Activated T-helper 2 cell treated with anti-CD3 and anti-CD28 coated beads, Interferon-gamma antibody, Interleukin-2, Interleukin-4, amounts not matched to agents 10 μg/mL and 5 μg/mL and 100 μg/mL, durations not matched to agents 14 hours and 24 hours and 36 hours (primary cell): ENCODE measurements at places on chromosomes 1 and 21. TPM values are rescaled to one million over a fixed set of nuclear protein-coding genes. Genes with fewer than 3 reads are reported as not detected.

Gene GOLT1A
- total RNA-seq = 0.21 TPM in 1 of 2 replicates, not detected in the other

Gene TMPRSS15
- not detected in 2 replicates for total RNA-seq

Gene NIBAN1
- 16.8 and 17.0 TPM in 2 replicates for total RNA-seq

Gene ADAMTSL4
- total RNA-seq = 2.7 and 2.9 TPM in 2 replicates

Gene C1orf56
- total RNA-seq = 2.0 and 2.2 TPM in 2 replicates

Gene NSL1
- 45.4 and 52.6 TPM in 2 replicates for total RNA-seq

Gene PDE9A
- 16.6 and 17.5 TPM in 2 replicates for total RNA-seq

Gene CTTNBP2NL
- total RNA-seq = 5.7 and 7.1 TPM in 2 replicates

Gene OR2T11
- total RNA-seq = not detected in 2 replicates

Gene GPR89A
- 28.9 and 30.0 TPM in 2 replicates for total RNA-seq

Gene TTC39A
- total RNA-seq = 0.41 and 0.44 TPM in 2 replicates

Gene ANKRD34A
- total RNA-seq = 4.1 TPM in 2 replicates

Gene UBE2U
- total RNA-seq = not detected in 2 replicates

Gene L1TD1
- not detected in 2 replicates for total RNA-seq

Gene BMP8B
- 1.8 and 1.9 TPM in 2 replicates for total RNA-seq

Gene CYP4X1
- total RNA-seq = not detected in 2 replicates

Gene SYT6
- total RNA-seq = not detected in 2 replicates

Gene TEKT2
- total RNA-seq = 0.18 and 0.21 TPM in 2 replicates

Gene ZSWIM5
- 0.14 and 0.21 TPM in 2 replicates for total RNA-seq

Gene ELAVL4
- not detected in 2 replicates for total RNA-seq

Gene ORC1
- total RNA-seq = 36.2 and 38.9 TPM in 2 replicates
